ENCODE measurements at places on chromosomes 1 and 21. TPM values are rescaled to one million over a fixed set of nuclear protein-coding genes. Genes with fewer than 3 reads are reported as not detected.

Gene DCST1
- polyA plus RNA-seq, result 0.12 TPM

- peak; percentile 86 for DNase-seq
Measured at GRCh38 chr1:36321119-36321951, 2.1 kb downstream of the EVA1B start.

Gene AMPD1
- 0.06 TPM for polyA plus RNA-seq

- DNase-seq, result peak; percentile 46
Measured at GRCh38 chr1:161038523-161039153, at the start of gene TSTD1. Gene TSTD1, minus strand, starts transcription at chr1:161038964. Its CDS starts 75 bp downstream, at chr1:161038889.

DNA sequence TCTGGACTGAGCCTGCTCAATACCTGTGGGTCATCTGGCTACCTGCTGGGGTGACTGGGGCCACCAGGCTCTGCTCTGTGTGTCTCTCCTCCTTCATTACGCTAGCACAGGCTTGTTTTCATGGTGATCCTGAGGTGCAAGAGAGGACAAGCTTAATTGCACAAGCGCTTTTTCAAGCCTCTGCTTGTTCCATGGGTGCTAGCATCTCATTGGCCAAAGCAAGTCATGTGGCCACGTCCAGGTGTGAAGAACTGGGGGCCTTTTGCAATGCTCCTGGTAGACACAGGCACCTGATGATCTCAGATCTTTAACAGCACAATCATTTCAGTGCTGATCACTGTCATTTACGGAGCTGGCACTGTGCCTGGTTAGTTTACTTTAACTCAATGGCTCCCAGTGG is 114.6 kb downstream of the KAZN start:
- DNase-seq, result no peak

DNA sequence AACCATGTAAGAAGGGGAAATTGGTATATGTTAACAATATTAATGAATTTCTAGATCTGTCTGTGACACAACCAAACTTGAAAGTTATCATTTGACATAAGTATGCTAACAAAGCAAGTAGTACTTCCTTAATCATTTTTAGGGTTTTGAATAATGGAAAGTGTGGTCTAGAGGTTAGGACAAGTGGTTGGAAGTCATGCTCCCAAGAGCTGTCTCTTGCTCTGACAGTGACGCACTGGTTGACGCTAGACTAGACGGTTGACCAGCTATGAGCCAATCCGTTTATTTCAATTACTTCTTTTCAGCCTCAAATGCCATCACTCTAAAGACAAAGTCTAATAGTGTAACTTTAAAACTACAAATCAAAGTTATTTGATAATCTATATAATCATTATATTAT is 20.7 kb upstream of the RGS1 start:
- DNase-seq, result no peak

Gene FCRL3
- 0.09 TPM for polyA plus RNA-seq

- no peak for DNase-seq
Measured at GRCh38 chr1:240844486-240844885, 232.5 kb upstream of the GREM2 start.

DNA sequence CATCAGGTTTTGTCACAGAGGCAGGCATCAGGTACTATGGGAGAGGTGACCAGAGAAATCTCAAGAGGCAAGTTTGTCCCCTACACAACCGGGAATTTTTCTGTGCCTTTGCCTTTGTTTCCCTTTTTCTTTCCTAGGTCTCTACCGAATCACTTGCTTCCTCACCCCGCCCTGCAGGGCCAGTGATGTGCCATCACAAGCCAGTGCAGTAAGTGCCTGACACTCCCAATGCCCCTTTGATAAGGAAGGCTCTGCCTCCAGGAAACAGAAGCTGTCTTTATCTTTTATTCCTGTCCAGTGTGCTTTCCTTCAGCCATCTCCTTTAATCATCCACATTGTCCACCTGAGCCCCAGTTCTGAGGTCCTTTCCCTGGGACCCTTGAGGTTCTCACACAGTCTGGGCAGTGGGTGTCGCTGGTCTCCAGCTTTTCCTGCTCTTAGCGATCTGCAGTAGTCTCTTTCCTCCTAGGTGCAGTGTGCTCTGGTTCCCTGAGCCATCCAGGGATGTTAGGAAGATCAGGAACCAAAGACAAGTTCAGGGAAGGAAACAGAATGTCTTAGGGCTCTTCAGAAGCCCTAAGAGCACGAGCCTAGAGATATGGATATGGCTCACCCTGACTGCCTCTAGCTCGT is 36.6 kb downstream of the GJA5 start:
- peak; percentile 27 for DNase-seq

- DNase-seq, result no peak
Measured at GRCh38 chr1:230124186-230125128, 57.4 kb downstream of the GALNT2 start.

- no peak for DNase-seq
Measured at GRCh38 chr1:72942008-72942407, 659.7 kb upstream of the NEGR1 start.

DNA sequence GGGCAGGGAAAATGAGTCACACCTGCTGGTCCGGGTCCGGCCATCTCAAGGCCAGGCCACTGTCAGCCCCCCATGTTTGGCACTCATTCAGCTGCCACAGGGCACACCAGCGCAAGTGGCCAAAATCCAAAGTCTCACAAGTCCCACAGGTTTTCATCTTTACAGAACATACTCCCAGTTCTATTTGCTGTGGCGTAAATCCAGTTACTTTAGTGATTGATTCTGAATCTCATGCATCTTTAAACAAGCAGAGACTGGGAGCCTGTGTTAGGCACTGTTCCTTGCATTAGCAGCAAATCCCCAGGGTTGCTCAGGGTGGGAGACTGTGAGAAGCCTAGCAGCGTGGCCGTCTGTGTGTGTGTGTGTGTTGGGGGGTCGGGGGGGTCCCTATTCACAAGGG is 1.1 kb upstream of the SLC2A5 start:
- no peak for DNase-seq

DNA sequence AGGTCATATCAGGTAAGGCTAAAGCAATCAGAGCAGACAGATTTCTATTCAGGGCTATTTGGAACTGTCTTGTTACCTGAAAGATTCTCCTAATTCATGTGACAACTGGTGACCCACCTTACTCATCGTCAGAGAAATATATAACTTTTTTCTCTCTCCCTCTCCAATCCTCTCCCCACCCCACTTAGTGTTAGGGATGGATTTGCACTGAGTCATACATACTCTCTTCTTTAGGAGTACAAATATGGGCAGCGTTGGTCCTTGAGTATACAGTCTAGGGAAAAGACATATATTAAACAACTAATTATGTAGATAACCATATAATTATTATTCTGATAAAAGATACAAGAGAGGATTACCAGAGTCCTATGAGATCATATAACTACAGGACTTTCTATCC is 246.3 kb downstream of the HHIPL2 start:
- no peak for DNase-seq

GRCh38 chr1:165856606-165857005 is 29.2 kb downstream of the UCK2 start:
- DNase-seq, result no peak

- peak; percentile 49 for DNase-seq
Measured at GRCh38 chr1:95002540-95003432, 70.0 kb downstream of the ALG14 start.

- DNase-seq, result no peak
Measured at GRCh38 chr1:6265151-6265550, 4.3 kb upstream of the GPR153 start.

- no peak for DNase-seq
Measured at GRCh38 chr1:154225370-154225769, 4.6 kb downstream of the UBAP2L start.

Gene KCNH1
- polyA plus RNA-seq, result 0.26 TPM

DNA sequence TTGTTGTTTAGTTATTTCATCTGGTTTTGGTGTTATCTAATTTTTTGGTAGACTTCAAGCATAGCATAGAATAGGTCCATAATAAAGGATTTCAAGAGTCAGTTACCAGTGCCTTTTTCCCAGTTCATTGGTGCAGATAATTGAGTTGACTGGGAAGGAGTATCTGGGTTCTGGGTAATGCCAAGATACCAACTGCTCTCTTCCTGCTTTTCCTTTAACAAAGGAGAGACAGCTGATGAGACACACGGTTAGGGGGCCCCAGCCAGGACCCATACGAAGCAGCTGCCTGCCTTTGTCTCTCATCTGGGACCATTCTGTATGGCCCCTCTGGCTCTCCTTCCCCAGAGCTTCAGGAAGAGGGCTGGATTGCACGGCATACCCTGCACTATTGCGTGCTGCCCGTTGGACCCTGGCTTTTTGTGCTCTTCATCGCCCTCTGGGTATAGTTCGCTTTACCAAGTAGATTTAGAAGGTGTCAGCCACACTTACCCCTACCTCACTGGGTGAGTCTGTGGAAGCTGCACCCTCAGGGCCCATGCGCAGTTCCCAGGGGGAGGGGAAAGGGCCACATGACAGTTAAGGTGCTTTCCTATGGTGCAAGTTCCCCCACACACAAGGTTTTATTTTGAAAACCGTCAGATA is 7.0 kb downstream of the NAV1 start:
- no peak for DNase-seq

Gene FCAMR
- polyA plus RNA-seq, result 9.6 TPM

- DNase-seq, result no peak
Measured at GRCh38 chr1:179761296-179761695, 18.2 kb downstream of the FAM163A start.

DNA sequence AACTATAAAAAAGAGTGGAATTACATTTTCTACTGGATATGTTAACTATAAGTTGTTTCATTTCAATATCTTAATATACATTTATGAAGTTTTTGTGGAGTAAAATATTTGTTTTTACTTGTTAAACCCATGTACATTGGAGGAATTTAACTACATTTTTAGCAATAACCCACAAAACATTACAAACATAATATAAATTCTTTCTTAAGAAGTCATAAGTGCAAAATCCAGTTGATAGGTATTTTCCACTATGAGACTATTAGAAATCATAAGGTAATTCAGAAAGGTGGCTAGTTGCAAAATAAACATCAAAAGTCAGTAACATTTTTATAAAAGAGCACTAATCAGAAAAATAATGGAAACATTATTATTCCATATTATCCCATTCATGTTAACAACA is 73.9 kb upstream of the RRP15 start:
- no peak for DNase-seq

GRCh38 chr1:7564137-7564536 is 207.0 kb upstream of the VAMP3 start:
- no peak for DNase-seq

- DNase-seq, result no peak
Measured at GRCh38 chr1:230195199-230195598, 128.2 kb downstream of the GALNT2 start.

- no peak for DNase-seq
Measured at GRCh38 chr1:117638141-117638540, 32.3 kb downstream of the TENT5C start.

DNA sequence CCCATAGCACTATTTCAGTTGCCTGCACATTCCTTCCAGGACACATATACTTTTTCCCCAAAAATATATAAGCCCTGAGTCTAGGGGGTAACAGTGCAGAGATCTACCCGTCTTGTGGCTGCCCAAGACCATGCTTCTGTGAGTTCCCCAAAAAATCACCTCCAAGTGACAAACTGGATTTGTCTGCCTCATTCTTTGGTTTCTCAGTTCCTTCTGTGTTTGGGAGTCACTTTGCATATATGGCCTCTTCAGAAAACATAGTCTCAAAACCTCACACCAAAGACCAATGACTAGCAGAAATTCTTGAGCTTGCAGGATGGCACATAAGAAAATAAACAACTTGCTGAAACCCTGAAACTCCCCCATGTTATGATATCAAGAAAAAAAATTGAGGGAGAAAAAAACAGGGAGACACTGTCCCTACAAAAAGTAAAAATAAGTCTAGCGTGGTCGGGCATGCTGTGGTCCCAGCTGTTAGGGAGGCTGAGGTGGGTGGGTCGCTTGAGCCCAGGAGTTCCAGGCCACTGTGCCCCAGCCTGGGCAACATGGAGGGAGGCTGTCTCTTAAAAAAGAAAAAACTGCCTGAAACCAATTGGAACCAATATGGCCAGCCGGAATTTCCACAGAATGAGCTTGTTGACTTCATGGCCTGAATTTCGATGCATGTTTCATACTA is 8.0 kb downstream of the JMJD4 start:
- DNase-seq, result no peak

Gene C1orf167
- polyA plus RNA-seq, result not detected

DNA sequence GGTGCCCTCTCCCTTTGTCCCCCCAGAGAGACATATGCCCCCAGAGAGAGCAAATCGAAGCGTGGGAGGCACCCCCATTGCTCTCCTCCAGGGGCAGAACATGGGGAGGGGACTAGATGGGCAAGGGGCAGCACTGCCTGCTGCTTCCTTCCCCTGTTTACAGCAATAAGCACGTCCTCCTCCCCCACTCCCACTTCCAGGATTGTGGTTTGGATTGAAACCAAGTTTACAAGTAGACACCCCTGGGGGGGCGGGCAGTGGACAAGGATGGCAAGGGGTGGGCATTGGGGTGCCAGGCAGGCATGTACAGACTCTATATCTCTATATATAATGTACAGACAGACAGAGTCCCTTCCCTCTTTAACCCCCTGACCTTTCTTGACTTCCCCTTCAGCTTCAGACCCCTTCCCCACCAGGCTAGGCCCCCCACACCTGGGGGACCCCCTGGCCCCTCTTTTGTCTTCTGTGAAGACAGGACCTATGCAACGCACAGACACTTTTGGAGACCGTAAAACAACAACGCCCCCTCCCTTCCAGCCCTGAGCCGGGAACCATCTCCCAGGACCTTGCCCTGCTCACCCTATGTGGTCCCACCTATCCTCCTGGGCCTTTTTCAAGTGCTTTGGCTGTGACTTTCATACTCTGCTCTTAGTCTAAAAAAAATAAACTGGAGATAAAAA is 8.4 kb downstream of the EFNA3 start:
- no peak for DNase-seq

Gene BSND
- polyA plus RNA-seq, result 3.3 TPM

DNA sequence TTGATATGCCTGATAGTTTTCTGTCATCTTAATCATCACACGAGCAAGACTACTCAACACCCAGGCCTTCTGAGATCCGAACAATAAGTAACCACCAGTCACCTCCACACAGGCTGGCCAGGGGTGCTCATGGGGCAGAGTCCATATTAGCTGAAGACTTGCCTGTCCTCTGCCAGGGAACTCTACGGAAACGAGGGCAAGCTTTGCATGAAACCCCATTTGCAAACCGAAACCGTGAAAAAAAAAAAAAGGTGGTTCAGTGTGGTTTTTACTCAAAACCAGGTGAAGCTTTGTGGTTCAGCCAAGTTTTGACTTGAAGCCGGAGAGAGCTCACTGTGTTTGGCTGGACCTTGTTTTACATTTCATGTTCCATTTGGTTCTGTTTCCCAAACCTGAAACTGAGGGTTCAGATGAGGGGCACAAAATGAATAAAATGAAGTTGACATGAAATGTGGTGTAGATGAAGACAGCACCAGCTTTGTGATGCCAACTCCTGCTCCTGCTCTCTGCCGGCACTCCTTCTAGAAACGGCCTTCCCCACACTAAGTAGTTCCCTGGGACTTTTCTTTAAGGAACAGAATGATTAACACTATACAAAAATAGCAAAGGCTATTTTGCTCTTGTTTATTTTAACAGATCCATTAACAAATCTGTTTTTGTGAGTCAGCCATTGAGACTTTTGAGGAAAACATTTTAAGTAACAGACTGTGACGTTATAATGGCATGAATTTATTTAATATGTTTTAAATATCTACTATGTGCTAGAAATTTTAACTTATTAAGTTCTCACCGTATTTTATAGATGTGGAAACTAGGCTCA is 74.7 kb downstream of the RUNX1 start:
- no peak for DNase-seq

Data from renal cortex interstitium (tissue), 15 donors.